ENCODE measurements at places on chromosomes 5 and 9. TPM values are rescaled to one million over a fixed set of nuclear protein-coding genes. Genes with fewer than 3 reads are reported as not detected.

The DOLK gene
- 10.3 TPM for polyA plus RNA-seq

The POLR3G gene
- 2.1 TPM for polyA plus RNA-seq

The FGD3 gene
- 0.92 TPM for polyA plus RNA-seq

The SPARC gene
- 145 TPM for polyA plus RNA-seq

The PRDM9 gene
- not detected for polyA plus RNA-seq
